ENCODE measurements at places on chromosomes 5 and 9. TPM values are rescaled to one million over a fixed set of nuclear protein-coding genes. Genes with fewer than 3 reads are reported as not detected.

Gene VCP
- 635 TPM for total RNA-seq

Gene CAMK4
- total RNA-seq = 4.2 TPM

Gene GPRIN1
- 11.9 TPM for total RNA-seq

Gene WWC1
- 4.7 TPM for total RNA-seq

Gene TRPM3
- total RNA-seq = under 0.01 TPM

Gene DAB2IP
- 27.1 TPM for total RNA-seq

Gene EFNA5
- 0.66 TPM for total RNA-seq

Gene TMEM174
- total RNA-seq = not detected

Gene TLX3
- total RNA-seq = not detected

Gene ANKRD55
- 0.44 TPM for total RNA-seq

Gene JADE2
- 58.2 TPM for total RNA-seq

Gene SYK
- under 0.01 TPM for total RNA-seq

Gene ZBED3
- 0.29 TPM for total RNA-seq

Gene EIF4E1B
- total RNA-seq = not detected

Gene ICE1
- total RNA-seq = 22.3 TPM

Gene GABBR2
- total RNA-seq = 8.3 TPM

Gene PRDM9
- not detected for total RNA-seq

Gene SARDH
- total RNA-seq = 11.9 TPM

Gene C9orf50
- total RNA-seq = not detected

Gene RNF183
- total RNA-seq = not detected

Gene SPINK13
- total RNA-seq = not detected

Gene GPR150
- total RNA-seq = under 0.01 TPM

Gene EXOC3
- 45.4 TPM for total RNA-seq

Gene LPAR1
- 145 TPM for total RNA-seq

Gene SERF1A
- total RNA-seq = 4.2 TPM

Gene SPARC
- 1,594 TPM for total RNA-seq

Gene NDOR1
- 15.3 TPM for total RNA-seq

Gene CAVIN4
- total RNA-seq = 3.7 TPM

Gene JMY
- total RNA-seq = 15.1 TPM

Gene WNT8A
- not detected for total RNA-seq

Gene GRIN3A
- total RNA-seq = not detected

Gene TMEFF1
- 0.88 TPM for total RNA-seq

Gene NUTM2G
- not detected for total RNA-seq

Gene PCDHA9
- total RNA-seq = under 0.01 TPM

Gene PTPDC1
- total RNA-seq = 9.2 TPM

Gene FOXD4L3
- not detected for total RNA-seq

Gene ZNF483
- total RNA-seq = 0.44 TPM

Gene DBH
- total RNA-seq = not detected

Gene RIGI
- 7.4 TPM for total RNA-seq

Gene CMYA5
- total RNA-seq = 2.0 TPM

Gene PCDHGA8
- total RNA-seq = 3.3 TPM

Gene ARHGEF37
- 0.44 TPM for total RNA-seq

Gene PTGER4
- total RNA-seq = 13.0 TPM

Gene TAL2
- total RNA-seq = not detected

Gene PRELID2
- 10.5 TPM for total RNA-seq

Gene CFAP157
- not detected for total RNA-seq

Gene ADGRD2
- not detected for total RNA-seq

Gene UAP1L1
- total RNA-seq = 29.1 TPM

Gene ARL10
- total RNA-seq = 11.6 TPM

Gene SLC25A2
- total RNA-seq = 0.44 TPM

Gene MUSK
- total RNA-seq = 0.44 TPM

Gene CDH6
- total RNA-seq = 5.7 TPM

Gene CEL
- total RNA-seq = not detected

Gene PIP5K1B
- under 0.01 TPM for total RNA-seq

Gene ZNF300
- total RNA-seq = 4.4 TPM

Gene GIN1
- total RNA-seq = 4.2 TPM

Gene FBLL1
- total RNA-seq = 0.29 TPM
